ENCODE measurements at places on chromosomes 11 and 22.
A peak's percentile ranks its signal among the peaks of the same experiment; 100 is the strongest.

GRCh38 chr22:29720811-29721323, 1.1 kb downstream of the CABP7 start:
- no peak for DNase-seq

GRCh38 chr11:3163241-3163981, 1.7 kb downstream of the OSBPL5 start:
- DNase-seq: no peak

DNA sequence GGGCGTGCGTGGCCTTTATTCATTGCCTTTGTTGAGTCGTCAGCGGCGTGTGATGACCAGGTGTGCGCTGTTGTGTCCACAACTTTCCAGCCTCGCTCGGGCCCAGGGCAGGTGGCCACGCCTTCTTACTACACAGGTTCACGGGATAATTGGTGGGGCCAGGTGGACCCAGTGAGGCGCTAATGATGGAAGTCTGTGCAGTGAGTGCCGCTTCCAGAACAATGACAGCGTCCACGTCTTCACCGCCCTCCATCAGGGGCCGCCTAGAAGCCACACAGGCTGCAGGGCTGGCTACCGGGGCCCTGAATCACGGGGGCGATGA, 1197.3 kb downstream of the BRD1 start:
- no peak for DNase-seq

DNA sequence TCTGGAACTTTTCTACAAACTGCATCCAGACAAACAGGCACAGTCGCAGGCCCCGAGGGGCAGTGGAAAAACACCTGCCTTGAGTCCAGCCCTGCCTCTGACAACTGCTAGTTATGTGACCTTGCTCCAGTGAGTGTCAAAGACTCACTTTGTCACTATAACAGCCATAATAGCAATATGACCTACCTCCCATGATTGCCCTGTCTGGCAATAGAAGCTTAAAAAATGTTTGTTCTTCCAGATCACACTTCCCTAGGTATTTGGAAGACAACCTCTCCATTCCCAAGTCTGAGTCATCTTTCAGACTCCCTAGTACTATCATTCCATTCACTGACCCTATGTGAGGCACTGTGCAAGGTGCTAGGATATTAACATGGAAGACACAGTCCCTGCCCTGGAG, 74.5 kb downstream of the RPL27A start:
- no peak for DNase-seq

- no peak for DNase-seq
Observed at GRCh38 chr22:41915035-41915785, at the start of gene SHISA8. SHISA8 (minus strand) TSS chr22:41915074; CDS start chr22:41914667, 407 bp downstream.

GRCh38 chr11:82863209-82863608, 37.0 kb downstream of the PRCP start:
- no peak for DNase-seq

DNA sequence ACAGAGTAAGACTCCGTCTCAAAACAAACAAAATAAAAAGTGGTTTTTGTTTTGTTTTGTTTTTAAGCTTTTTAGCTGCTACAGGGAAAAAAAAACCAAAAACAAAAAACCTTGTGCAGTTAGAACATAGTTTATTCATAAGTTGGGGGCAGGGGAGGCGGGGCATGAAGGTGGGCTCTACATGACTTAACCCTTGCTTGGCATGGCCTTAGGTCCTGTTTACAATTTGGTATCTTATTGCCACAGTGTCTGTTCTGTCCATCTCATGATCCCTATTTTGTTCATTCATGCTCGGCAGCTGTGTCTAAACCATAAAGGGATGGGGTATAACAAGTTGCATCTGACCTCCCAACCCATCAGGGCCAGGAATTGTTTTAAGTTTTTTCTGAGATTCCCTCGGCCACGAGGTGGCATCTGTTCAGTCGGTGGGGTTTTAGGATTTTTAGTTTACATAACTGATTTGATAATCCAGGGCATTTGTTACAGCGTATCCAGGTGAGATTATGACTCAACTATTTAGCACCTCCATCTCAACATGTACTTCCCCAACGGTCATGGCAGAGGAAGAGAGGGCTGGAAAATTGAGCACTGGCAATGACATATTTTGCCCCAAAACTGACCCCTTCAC, 6.9 kb downstream of the AP5B1 start:
- no peak for DNase-seq

DNA sequence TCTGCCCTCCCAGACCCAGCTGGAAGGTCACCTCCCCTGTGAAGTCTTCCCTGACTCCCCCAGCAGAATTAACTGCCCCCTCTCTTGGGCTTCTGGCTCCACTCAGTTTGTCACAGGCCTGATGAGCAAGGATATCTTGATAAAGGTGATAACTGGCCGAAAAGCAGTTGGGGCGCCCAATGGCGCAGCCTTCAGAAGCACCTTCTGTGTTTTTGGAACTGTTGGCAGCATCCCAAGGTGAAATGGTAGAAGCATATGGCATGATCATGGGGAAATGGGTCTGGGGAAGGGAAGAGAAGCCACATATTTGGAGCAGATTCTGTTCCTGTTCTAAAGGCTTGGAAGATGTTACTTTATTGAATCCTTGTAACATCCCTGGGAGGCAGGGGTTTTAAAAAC, 2.8 kb upstream of the TAB1 start:
- DNase-seq: no peak

DNA sequence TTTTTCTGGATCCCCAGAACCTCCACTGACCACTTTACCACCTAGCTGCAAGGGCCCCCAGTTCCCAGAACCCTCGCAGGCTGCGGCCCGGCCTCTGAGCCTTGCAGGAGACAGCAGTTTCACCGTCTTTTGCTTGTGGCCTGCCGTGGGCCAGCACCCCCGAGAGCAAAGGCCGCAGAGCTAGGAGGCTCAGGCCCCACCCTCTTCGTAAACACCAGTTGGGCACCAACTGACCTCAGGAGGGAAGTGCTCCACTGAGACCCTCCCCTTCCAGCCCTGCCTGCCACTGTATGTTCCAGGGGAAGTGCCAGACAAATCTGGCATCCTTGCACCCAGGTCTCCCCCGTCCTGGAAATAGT, 23.4 kb upstream of the CREB3L1 start:
- no peak for DNase-seq

DNA sequence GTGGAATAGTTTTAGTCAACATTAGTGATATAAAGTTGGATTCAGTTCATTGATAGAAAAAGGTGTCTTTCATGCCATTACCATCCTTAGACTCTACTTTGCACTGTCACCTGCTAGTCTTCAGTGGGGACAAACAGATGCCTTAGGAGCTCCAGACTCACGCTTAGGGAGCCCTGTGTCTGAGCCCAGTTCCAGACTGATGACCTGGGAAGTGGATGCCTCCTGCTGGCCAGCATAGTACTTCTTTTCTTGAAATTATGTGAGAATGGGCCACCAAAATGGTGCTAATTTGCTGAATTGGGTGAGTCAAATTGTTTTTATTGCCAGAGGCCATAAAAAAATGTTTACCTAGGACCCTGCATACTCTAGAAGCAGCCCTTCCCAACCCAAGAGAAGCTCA, 53.9 kb downstream of the NOX4 start:
- no peak for DNase-seq

DNA sequence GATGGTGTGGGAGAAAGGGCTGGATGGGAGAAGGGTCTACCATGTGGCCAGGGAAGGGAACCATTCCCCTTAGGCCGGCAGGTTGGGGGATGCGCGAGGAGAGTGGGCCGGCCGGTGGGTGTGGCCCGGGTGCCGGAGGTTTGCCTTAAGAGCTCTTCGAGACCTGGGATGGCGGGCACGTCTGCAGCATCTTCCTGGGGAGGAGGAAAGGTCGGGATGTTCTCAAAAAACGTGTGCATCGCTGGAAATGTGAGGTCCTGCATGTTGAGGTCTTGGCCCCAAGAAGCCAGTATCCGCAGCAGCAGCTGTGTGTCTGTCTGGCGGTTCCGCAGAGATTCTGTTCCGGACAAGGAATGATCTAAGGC, 1.4 kb downstream of the NAV2 start:
- DNase-seq: no peak

DNA sequence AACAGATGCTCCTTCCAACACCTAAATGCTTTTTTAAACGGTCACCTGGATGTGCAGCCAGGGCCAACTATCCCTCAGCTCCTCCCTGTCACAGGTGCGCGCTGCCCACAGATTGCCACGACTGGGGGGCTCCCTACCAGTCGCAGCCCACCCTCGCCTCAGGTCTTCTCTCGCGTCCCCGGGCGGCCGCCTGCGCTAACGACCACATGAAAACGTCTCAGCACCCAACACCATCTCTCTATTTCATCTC, 469 bp downstream of the ZBED5 start:
- no peak for DNase-seq

DNA sequence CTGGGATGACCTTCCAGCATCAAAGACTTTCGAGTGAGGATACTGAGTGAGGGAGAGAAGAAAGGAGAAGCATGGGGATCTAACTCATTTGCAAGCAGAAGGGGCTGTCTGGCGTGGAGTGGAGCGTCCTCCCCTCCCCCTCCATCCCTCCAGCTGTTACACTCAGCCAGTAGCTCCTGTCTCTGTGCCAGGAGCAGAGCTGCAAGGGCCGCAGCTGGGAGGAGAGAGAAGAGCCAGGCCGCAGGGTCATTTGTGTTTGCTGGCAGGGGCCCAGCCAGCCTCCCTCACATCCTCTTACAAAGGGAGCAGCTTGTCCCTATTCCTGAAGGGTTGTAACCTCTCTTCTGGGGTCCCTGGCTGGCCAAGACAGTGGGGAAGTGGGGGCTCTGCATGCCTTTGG, 57.9 kb downstream of the NECTIN1 start:
- no peak for DNase-seq

- peak; percentile 50 for DNase-seq
Observed at GRCh38 chr11:134613646-134614045, 201.6 kb upstream of the B3GAT1 start.

DNA sequence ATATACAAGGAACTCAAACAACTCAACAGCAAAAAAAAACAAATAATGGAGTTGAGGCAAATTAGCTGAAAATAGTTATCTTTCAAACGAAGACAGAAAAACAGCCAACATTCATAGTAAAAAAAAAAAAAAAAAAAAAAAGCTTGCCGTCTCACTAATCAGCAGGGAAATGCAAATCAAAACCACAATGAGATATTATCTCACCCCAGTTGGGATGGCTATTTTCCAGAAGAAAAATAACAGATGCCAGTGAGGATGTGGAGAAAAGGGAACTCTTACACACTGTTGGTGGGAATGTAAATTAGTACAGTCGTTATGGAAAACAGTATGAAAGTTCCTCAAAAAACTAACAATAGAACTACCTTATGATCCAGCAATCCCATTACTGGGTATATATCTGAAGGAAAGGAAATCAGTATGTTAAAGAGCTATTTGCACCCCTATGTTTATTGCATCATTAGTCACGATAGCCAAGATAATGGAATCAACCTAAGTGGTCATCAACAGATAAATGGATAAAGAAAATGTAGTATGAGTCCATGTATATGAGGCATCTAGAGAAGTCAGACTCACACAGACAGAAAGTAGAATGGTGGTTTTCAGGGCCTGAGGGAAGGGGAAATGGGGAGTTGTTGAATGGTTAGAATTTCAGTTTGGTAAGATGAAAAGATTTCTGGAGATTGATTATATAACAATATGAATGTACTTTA, 56.0 kb downstream of the USP35 start:
- no peak for DNase-seq

GRCh38 chr11:10325277-10326011, 20.6 kb downstream of the ADM start:
- DNase-seq: no peak
